Activated CD8-positive, alpha-beta memory T cell treated with anti-CD3 and anti-CD28 coated beads for 48 hours (primary cell): ENCODE measurements at places on chromosomes 3 and 15.

DNA sequence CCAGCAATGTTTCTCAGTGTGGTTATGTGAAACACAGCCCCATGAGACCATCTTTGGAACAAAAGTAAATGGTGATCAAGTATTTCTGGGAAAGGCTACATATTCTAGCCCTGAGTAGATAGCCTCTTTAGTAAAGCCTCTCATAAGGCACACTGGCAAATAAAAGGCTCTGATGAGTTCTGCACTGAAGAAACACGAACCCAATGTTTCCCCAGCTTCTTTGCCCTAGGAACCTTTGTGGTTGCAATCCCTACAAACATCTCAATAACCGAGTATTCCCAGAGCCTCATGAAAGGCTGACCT lies 41.8 kb downstream of the RAB6B start:
- no peak for DNase-seq

DNA sequence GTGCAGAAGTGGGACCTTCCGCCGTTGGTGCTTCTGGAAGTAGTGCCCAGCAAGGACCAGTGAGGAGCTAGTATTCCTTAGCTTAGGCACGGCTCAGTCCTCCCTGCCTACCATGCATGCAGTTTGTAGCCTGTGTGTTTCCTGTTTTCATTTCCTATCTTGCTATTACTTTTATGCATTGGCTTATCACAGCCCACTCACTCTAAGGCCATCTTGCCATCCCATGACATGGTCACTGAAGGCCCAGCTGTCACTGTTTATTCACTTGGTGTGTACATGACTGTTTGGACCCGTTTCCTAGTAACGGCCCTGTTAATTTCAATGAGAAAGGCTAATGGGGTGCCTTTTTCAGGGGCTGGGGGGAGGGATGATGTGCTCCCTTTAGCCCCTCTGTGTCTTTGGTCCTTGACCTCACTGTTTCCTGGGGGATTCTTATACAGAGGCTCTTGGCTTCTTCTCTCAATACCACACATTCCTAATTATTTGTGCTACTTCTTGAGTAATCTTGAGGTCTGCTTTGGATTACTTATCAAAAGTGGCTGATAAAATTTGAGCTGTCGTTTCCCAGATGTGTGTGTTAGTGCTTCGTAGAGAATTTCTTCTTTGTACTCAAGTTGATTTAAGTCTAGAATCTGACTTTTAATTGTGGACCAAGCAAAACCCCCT lies 24.5 kb upstream of the TRAK1 start:
- no peak for DNase-seq

DNA sequence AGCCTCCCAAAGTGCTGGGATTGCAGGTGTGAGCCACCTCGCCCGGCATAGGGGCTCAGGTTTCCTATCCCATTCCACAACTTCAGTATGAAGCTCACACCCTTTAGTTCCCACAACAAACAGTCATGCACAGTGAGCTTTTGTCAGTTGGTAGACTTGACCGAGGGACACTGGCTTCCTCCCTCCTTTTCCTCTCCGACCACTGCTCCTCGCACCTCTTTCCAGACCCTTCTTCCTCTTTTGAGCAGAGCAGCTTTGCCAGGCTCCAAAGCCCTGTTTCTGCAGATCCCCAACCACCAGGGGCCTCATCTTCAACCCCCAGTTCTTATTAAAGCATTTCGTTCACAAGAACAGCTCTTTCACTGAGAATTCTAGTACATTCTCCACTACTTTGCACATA lies 12.7 kb upstream of the CILP start:
- no peak for DNase-seq

DNA sequence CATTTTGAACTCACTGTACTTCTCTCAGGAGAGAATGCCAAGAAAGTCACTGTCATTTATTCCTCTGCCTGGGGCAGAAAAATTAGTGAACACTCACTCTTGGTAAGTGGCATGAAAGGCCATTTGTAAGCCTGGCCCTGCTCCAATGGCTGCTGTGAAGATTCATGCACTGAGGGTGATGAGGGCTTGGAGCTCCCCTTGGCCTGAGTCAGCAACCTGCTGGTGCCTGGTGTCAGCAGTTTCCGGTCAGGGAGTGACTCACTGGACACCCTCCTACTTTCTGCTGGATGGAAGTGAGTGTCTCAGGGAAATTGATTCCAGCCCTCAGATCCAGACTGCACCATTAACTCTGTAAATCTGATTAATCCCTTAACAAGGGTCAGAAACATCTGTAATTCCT lies 37.6 kb downstream of the TRA2B start:
- DNase-seq: no peak

- no peak for DNase-seq
Measured at GRCh38 chr15:23065836-23066235, 26.5 kb upstream of the TUBGCP5 start.

DNA sequence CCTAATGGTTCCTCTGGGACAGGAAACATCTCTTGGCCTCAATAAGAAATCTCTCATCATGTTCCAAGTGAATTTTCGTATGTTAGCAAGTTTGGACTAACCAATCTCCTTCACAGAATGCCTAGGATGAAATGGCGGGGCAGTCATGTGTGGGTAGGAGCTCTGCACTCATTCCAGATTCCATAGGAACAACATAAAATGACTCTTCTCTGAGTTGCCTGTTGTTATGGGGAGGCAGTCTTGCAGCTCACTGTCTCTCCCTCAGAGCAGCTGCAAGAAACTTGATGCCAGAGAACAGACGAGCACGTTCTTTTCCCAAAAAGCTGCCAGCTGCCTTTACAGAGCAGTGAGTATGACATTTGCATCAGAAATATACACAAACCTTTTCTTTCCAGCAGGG lies 34.1 kb downstream of the SPATA12 start:
- no peak for DNase-seq

- no peak for DNase-seq
Measured at GRCh38 chr15:45201869-45202268, 14.1 kb upstream of the SHF start.

DNA sequence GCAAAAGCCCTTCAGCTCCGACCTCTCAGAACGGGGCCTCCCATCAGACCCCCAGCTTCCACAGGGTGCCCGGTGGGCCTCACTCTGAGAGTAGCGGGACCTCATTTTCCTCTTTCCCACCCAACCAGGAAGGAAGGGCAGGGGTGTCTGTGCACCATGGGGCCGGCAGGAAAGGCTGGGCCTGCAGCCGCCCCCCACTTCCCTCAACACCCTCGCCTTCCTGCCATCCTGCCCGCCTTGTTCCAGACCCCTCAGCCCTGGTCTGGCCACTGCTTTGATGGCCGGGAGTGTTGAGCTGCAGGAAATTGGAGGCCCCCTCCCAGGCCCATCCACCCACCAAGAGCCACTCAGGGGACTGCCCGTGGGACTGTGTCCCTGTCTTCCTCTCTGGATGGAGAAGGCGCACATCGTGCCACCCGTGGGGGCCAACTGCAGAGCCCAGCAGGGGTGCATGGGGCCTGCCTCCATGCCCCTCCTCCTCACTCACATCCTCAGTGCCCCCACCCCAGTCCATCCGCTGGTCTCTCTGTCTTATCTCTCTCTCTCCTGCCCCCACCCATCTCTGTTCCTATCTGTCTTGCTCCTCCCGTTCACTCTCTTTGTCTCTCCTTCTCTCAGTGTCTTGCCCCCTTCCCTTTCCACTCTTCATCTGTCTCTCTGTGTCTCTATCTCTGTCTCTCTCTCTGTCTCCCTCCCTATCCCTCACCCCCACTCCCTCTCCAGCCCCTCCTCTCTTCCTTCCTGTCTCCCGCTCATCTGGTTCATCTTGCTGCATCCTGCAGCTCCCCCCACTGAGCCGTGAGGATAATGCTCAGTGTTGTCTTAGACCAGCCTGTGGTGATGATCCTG lies 1.8 kb upstream of the PLXND1 start:
- DNase-seq: no peak

- no peak for DNase-seq
Measured at GRCh38 chr3:140455521-140456214, 222.2 kb upstream of the TRIM42 start.

GRCh38 chr3:104244680-104245220 lies 1122.0 kb upstream of the ALCAM start:
- DNase-seq: no peak

GRCh38 chr15:92687195-92687602 lies 31.6 kb upstream of the FAM174B start:
- no peak for DNase-seq

- DNase-seq: no peak
Measured at GRCh38 chr3:61628636-61629035, 67.3 kb downstream of the PTPRG start.

DNA sequence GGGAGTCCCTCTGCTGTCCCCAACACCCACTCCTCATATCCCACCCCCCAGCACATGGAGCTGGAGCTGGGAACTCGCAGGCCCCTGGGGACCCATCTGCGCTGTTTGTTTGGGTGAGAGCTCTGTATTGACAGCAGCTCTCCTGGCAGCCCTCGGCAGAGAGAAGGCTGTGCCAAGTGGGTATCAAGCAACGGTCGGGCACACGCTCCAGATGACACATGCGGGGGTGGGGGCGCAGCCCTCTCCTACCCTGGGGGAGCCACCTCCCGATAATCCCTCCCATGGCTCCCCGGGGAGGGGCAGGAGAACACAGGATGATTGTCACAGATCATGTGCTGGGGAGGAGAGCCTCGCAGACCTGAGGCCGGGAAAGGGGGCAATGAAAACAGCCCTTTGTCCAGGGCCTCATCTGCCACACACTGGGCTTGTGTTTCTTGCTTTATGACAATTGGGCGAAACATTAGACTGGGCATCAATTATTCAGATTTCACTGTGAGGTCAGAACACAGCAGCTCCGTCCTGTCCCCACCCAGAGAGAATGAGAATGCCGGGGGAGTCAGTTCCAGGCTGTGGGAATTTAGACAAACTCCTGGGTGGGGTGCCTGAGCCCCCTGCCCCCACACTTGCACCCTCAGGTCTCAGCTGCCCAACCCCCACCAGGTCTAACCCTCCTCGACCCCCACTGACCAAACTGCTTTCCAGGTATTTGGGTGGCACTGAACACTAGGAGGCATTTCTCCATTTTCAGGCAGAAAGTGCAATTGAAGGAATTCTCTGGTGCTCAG lies 46.4 kb upstream of the KLF13 start:
- DNase-seq: no peak

DNA sequence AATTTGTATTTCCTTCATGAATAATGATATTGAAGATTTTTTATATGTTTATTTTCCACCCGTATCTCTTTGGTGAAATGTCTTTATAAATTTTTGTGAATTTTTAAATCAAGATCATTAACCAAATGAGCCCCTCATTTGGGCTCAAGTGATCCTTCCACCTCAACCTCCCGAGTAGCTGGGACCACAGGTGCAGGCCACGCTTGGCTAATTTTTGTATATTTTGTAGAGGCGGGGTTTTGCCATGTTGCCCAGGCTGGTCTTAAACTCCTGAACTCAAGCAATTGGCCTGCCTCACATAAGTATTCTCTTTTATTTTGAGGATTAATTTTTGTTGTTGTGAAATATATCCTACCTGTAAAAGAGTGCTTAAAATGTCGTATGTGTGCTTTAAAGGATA lies 4.9 kb downstream of the BBS4 start:
- DNase-seq: no peak
